Stimulated activated CD4-positive, alpha-beta T cell treated with anti-CD3 and anti-CD28 coated beads, Interleukin-15, amount 100 ng/mL, for 1 hour (primary cell): ENCODE measurements at places on chromosomes 4 and X.
A peak's percentile ranks its signal among the peaks of the same experiment; 100 is the strongest.

DNA sequence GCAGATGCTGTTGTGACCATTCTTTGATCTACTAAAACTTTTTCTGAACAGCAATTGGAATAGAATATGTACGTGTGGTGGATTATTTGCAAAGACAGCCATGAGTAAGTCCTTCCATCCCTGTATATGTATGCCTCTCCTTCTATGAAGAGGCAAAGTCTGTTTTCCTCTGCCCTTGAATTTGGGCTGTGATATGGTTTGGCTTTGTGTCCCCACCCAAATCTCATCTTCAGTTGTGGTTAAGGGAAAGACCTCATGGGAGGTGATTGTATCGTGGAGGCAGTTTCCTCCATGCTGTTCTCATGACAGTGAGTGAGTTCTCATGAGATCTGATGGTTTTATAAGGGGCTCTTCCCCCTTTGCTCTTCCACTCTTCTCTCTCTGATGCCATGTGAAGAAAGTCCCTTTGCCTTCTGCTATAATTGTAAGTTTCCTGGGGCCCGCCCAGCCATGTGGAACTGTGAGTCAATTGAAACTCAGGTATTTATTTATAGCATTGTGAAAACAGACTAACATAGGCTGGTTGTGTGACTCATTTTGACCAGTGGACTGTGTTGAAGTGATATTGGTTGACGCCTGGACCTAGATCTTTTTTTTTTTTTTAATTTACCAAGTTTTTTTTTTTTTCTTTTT is 108.3 kb upstream of the CAMK2D start:
- no peak for DNase-seq

- DNase-seq = no peak
Observed at GRCh38 chrX:133837091-133837490, 148.3 kb downstream of the GPC3 start.

DNA sequence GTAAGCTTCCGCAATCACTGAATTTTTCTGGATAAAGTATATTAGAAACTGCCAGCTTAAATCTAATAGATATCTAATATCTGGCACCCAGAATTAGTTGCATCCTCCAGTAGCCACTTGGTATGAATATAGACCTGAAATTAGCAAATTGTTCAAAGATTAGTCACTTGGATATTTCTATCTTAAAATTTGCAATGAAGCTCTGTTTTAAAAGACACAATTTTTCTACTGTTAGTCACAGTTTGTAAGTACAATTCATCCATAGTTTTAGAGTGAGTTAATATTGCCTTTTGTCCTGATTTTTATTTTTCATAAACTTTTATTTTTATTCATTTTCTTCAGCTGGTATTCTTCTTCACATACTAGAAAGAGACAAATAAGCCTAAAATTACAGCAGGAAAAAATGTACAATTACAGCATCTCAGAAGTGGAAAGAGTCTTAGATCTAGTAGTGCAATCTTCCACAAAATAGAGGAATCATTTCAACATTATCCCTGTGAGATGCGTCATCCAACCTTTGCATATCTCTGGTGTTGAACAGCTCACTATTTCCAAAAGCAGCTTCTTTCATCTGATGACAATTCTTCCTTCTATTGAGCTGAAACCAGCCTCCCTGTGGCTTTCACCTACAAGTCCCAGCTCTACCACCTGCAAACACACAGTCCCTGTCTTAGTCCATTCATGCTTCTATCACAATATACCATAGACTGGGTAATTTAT is 190.0 kb upstream of the AR start:
- DNase-seq = no peak

- DNase-seq = no peak
Observed at GRCh38 chrX:53654376-53654775, 32.1 kb downstream of the HUWE1 start.

- DNase-seq = no peak
Observed at GRCh38 chr4:61773655-61774245, 573.6 kb downstream of the ADGRL3 start.

DNA sequence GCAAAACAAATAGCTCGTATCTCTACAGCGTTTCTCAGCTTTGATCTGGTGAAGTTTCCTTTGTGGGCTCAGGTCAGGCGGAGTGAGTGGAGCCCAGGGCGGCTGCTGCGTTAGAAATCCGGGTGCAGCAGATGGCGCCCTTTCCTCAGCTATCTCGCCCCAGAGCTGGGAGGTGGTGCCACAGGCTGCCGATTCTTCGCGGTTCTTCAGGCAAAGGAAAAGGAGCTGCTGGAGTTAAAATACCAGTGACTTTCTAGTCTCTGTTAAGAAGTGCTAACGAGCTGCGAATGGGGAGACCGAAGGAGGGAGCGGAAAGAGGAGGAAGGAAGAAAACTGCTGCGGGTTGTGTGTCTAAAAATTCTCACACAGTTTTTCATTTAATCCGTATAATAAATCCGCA is 114.6 kb downstream of the CPE start:
- peak; percentile 50 for DNase-seq

DNA sequence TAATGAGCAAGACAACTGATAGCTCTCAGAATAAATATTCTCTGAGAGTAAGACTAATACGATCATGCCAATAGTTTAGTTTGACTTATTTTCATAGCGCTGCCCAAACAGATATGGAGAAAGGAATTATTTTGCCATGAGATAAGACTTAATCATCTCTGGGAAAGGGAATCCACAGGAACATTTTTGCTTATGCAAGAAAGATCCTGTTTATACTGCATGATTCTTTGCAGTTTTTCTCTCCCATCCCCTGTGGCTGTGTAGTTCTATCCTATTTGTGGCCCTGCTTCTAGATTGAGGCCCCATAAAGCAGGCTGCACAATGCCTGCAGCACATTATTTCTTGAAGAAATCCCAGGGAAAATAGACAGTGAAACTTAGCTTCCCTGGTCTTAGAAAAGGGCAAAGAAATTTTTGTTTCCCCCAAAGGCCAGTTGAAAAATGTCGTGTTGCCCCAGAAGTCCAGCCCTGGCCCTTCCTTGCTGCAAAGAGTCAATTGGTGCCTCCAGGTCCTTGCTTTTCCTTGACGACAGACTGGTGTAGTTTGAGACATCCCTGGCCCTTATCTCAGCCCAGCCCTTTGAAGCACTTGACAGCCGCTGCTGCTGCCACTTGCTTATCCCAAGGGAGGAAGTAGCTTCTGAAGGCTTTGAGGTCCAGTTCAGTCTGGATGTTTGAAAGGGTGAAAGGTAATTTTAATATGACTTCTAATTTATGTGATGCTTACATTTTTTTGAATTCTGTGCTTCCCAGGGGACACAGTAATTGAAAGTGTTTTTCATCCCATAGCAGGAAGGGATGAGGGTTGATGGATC is 45.0 kb upstream of the SH3RF1 start:
- no peak for DNase-seq

DNA sequence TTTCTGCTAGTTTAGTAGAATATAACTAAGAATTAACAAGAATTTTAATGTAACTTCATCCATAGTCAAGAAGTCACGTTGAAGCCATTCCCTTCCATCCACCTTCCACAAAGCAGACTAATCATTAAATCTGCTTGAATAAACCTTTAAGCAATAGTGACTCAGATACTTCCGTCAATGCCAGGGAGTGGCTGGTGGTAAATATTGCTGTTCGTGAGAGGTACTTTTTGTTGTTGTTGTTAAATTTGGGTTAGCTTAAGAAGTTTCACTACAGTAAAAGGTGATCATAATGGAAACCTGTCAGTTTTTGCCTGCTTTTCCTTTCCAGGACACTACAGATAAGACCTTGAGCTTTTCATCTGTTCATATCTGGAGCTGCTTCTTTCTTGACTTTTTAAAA is 316.3 kb downstream of the TMA16 start:
- DNase-seq = no peak

- DNase-seq = no peak
Observed at GRCh38 chr4:149825336-149825735, 9.7 kb upstream of the IQCM start.

GRCh38 chr4:147173322-147173721 is 227.7 kb upstream of the TTC29 start:
- DNase-seq = no peak
